ENCODE measurements at places on chromosomes 12 and 14.

DNA sequence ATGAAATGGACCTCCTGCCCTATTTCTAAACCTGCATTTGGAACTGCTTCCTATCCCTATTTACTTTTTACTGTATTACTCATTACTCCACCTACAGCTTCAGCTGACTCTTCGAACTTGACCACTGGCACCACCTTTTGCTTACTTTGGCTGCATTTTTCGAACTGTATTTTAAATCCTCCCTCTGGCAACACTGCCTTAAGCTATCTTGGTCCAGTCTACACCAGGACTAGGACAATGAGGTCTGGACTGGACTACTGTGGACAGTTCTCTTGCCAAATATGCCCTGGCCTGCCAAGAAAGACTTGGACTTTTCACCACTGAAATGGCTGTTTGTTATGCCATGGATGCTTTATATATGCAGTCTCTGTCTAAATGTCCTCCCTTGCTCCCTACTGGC lies 328.1 kb downstream of the BTG1 start:
- DNase-seq = no peak

GRCh38 chr12:31057671-31058070 lies 16.0 kb upstream of the DDX11 start:
- no peak for DNase-seq

- no peak for DNase-seq
Observed at GRCh38 chr14:66802962-66803361, 295.0 kb downstream of the GPHN start.

DNA sequence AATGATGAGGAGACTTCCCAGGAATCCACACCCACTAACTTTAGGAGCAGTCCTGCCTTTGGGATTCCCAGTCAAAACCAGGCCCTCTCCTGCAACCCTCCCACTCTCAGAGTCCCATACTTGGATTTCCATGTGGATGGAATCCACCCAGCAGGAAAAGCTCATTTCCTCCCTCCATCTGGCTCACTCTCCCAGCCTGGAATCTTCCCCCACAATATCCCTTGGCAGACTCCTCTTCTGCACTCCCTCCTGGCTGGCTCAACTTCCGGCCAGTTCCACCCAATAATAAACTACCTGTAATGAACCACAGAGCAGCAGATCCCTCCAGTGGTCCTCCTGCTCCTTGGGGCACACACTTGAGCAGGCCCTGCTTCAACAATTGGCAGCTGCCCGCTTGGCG lies 102.8 kb upstream of the EGLN3 start:
- DNase-seq = no peak

DNA sequence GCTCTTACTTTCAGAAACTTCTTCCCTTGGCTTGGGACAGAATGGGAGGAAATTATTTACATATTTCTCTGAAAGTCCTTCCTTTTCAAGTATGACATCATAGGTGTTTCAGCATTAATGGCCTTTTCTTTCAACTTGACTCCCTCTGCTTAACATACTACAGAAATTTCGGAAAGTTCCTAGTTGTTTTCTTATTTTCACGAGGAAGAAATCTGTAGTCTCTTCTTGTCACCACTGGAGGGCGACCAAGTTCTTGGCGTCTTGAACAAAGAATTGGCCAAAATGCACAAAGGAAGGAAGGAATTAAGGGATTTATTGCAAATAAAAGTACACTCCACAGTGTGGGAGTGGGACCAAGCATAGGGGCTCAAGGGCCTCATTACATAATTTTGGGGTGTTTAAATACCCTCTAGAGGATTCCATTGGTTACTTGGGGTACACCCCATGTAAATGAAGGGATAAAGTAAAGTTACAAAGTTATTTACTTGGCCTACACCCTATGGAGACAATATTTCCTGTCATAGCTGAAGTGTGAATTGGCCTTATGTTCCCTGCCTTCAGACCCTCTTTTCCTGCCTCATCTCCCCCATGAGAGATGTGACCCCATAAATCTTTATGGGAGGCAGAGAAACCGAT lies 70.4 kb downstream of the RPL10L start:
- DNase-seq = no peak

- DNase-seq = peak; percentile 59
Observed at GRCh38 chr12:49515266-49515665, 23.6 kb upstream of the KCNH3 start.

DNA sequence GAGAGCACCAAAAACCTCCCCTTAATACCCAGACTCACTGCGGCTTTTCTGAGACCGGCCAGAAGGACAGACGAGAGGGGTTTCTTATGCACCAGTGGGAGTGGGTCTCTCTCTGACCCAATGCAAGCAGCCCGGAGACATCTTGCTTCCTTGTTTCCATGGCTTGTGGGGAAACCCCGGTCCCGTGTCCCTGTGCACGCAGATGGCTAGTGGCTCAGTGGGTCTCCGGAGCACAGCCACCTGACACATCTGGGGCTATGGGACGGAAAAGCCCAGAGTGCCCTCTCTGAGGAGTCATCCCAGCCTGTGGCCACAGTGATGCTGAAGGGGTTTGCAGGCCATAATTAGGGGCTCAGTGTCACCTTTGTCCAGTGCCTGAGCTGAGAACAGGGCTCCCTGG lies 197.6 kb downstream of the PHETA1 start:
- DNase-seq = no peak

DNA sequence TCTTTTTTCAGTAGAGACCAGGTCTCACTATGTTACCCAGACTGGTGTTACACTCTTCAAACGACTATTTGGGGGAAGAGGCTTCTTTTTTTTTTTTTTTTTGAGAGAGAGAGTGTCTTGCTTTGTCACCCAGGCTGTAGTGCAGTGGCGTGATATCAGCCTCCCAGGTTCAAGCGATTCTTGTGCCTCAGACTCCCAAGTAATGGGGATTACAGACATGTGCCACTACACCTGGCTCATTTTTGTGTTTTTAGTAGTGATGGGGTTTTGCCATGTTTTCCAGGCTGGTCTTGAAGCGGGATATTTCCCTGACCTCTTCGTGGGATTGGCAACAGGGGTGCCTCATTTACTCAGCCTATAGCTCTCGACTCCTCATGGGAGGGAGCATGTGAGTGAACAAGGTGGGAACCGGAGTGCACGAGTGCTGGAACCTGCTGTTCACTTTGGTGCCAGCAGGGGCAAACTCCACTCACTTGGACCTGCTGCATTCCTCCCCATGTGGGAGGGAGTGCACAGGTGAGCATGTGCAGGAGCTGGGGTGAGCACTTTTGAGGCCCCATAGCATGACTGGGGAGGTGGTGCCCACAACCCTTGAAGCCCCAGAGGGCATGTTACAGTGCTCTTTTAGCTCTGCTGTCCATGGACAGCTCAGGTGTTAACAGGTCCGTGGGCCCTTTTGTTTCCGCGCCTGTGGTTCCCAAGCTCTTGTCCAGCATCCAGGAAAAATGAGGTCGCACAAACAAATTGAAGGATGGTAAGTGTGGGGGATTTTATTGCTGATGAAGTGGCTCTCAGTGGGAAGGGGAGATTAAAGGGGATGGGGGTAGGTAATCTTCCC lies 79.1 kb upstream of the HECTD1 start:
- no peak for DNase-seq

GRCh38 chr12:53590652-53591051 lies 35.5 kb downstream of the ATF7 start:
- no peak for DNase-seq

- no peak for DNase-seq
Observed at GRCh38 chr14:69945912-69946311, 66.7 kb downstream of the SMOC1 start.

DNA sequence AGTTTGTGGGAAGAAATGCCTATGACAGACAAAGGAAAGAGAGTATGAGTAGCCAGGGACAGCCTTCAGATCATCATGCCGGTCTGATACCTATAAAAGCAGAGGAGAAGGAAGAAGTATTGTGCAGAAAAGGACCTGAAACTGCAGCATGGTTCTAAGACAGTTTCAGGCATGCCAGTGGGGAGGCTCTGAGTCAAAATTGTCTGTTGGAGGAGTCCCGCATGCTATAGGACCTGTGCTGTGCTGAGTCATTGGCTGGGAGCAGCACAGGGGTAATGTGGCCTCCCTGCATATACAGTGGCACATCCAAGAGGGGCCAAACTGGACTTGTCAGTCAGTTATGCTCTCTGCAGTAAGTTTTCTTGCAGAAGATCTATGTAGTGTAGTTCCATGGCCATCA lies 40.7 kb downstream of the NEUROD4 start:
- no peak for DNase-seq

GRCh38 chr14:73680821-73681220 lies 33.4 kb downstream of the PNMA1 start:
- DNase-seq = no peak

- DNase-seq = no peak
Observed at GRCh38 chr12:92162079-92162478, 16.4 kb upstream of the BTG1 start.

GRCh38 chr14:61627612-61628011 lies 67.7 kb upstream of the HIF1A start:
- DNase-seq = no peak

GRCh38 chr12:115949675-115950074 lies 327.8 kb downstream of the MED13L start:
- DNase-seq = no peak

DNA sequence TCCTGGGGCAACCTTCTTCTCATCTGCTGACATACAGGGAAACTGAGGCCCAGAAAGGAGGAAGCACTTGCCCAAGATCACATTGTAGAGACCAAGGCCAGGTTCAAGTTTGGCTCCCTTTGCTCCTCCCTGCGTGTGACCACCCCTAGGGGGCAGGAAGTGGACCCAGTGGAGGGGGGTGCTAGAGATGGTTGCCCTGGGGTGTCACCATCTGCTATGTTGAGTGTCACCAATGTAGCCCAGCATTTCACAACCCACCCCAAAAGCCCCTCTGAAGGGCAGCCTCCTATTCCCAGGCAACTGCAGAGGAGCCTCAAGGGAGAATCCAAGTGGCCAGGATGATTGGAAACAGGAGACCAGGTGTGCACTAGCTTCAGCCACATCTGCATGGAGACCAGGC lies 12.0 kb upstream of the RBM19 start:
- DNase-seq = no peak

DNA sequence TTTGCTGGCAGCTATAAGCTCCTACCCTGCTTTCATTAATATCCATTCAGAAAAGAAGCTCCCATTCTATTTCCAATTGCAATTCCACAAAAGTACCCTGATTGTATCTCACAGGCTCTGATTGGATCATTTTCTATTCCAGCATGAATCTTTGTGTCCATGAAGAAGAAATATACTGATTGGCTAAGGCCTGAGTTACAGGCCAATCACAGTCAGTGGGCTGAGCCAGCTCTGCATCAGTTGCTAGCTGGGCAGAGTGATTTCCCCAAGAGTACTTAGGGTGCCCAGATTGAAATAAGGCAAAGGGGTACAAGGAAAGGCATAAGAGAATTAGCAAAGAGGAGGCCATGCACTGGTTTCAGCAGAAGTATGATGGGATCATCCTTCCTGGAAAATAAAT lies 14.4 kb downstream of the ART4 start:
- peak; percentile 54 for DNase-seq

- peak; percentile 29 for DNase-seq
Observed at GRCh38 chr14:71714225-71714624, 218.0 kb upstream of the RGS6 start.

- DNase-seq = no peak
Observed at GRCh38 chr14:105207460-105207901, 26.4 kb upstream of the NUDT14 start.

DNA sequence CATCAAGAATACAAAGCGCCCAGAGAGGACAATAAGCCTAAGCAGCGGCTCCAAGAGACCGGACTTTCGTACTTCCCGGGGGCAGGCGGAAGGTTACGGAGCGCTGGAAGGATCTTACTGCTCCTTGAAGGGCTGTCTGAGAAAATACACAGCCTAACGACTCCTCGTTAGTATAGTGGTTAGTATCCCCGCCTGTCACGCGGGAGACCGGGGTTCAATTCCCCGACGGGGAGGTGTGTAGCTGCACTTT lies 12.1 kb upstream of the TMPO start:
- peak; percentile 74 for DNase-seq

DNA sequence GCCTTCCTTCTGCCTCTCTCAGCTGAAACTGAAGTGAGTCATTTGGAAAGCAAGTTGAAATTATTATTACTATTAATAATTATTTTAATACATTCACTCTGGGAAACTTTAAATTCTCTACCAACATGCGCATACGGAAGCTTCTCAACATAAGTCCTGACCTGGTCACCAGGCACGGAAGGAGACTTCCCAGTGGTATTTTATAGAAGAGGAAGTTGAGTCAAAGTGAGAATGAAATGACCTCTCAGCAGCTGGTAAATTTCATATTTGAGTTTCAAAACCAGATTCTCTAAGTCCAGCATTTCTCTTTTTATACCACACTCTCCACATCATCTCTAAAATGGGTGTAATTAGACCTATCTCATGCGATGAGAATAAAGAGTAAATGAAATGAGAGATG lies 747.4 kb downstream of the VRK1 start:
- no peak for DNase-seq

DNA sequence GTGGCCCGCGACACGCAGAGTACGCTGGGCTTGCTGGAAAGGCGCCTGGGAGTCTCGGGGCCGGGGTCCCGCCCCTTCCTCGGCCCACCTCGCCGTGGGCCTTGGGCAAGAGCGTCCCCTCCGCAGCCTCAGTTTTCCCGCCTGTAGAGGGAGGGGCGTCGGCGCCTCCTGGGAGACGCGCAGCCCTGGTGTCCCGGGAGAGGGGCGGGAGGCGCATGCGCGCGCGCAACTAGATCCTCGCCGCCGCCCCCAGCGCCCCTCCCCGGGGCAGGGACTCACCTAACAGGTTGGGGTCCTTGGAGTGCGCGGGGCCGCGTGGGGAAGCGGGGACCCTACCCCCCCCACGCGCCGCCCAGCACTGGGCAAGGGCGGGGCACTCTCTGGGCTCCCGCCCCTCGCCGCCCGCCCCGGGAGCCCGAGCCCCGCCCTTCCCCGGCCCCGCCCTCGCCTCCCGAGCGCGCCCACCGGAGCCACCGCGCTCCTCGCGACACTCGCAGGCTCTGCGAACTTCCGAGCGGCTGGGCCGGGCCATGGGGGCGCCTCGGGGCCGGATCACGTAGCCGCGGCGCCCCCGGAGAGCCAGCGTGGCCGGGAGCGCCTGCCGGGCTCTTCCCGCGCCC lies at the start of gene KIF26A:
KIF26A (plus strand) TSS at position 490 of the 620 bp plus-strand sequence. CDS start 136 bp downstream, outside the sequence.
- peak; percentile 67 for DNase-seq

DNA sequence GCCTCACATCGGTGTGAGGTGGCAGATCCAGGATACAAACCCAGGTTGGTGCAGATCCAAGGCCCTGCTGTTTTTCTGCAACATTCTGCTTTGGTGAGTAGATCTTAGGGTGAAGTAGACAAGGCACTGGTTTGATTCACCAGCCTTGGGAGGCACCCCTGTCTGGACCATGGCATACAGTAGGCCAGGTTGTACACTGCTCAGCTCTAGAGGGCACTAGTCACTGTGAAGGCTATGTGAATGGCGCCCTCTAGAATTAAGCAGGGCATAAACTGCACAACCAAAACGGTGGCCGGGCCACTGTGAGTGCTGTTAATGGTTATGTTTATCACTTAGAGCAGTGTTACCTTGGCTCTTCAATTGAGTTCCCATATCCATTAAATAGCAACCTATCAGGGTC lies 280.6 kb upstream of the PWP1 start:
- peak; percentile 15 for DNase-seq

GRCh38 chr14:50062438-50063085 lies 53.8 kb downstream of the VCPKMT start:
- DNase-seq = peak; percentile 46
